Large intestine (tissue), 12 donors: ENCODE measurements at places on chromosomes 1 and 21. TPM values are rescaled to one million over a fixed set of nuclear protein-coding genes. Genes with fewer than 3 reads are reported as not detected.

The CFHR5 gene
- not detected for polyA plus RNA-seq

The IBA57 gene
- polyA plus RNA-seq: 9.2 TPM

GRCh38 chr1:54950369-54951163, 29.9 kb upstream of the TMEM61 start:
- DNase-seq: peak; percentile 80

DNA sequence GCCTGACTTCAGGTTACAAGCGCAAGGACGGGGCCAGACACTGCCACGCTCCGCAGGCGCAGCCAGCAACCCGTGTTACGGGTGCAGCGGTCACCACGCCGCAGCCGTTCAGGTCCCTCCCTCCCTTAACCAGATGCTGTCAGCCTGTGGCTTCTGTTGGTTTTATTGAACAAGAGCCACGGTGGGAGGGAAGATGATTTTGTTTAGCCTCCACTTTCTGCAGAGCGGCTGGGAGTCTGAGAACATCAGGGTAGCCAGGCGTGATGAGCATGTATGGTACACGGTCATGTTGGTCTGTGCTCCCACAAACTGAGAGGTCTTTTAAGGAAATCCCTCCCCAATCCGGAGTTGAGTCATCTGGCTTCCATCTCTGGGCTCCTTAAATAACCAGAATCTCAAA, 18.5 kb upstream of the ADARB1 start:
- no peak for DNase-seq

- peak; percentile 75 for DNase-seq
Measured at GRCh38 chr1:207020065-207020708, 12.4 kb downstream of the C1orf116 start.

DNA sequence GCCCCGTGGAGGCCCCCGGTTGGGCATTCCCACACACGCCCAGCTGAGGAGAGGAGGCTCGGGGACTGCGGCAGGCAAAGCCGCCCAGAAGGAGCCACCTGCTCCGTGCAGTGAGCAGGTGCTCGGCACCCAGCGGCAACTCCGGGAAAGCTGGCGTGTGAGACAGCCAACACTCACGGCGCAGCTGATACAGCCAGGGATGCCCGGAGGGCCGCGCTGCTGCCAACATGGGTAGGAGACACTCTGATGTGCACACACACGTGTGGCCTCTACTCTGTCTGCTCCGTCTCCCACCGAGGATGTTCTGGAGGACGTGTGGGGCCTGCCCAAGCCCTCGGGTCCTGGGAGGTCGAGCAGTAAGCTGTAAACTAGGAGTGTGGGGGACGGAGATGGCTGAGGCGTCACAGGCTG, 12.9 kb downstream of the MORN1 start:
- no peak for DNase-seq

DNA sequence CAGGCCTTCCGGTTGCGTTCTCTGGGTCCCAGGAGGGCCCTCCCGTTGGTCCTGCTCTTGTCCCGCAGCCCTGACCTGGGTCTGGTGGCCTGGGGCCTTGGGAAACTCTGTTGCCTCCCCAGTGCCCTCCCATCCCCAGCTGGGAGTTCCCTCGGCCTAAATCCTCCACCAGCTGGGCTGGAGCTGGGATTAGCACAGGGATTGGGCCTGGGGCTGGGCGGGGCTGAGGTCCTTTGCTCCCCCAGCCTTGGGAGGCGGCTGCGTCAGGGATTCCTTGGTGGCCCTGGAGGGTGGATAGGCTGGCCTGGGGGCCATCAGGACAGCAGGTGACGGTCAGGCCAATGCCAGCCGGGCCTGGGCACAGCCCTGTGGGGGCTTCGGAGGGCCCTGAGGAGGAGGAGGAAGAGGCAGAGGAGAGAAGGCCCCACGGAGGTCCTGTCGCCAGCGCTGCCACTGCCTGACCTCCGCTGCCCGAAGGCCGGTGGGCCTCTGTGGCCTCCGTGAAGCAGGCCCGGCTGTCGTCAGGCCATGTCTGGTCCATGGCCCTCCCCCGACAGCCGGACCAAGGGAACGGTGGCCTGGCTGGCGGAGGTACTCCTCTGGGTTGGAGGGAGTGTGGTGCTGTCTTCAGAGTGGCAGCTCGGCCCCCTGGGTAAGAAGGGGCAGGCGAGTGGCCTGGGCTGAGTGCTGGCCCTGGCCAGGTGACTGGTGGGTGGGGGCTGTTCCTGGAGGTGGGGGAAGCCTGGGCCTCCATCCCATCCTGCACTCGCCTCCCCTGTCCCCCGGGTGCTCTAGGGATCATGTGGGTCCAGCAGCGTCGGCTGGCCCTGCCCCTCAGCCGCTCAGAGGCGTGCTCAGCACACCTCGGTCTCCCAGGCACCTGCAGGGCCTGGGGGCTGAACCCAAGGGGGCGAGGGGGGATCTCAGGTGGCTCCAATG, at the start of gene PLCH2:
TSS of gene PLCH2 (plus strand) at position 229 of the 939 bp plus-strand sequence. CDS start at position 529, 300 bp downstream.
- DNase-seq: no peak

- DNase-seq: peak; percentile 38
Measured at GRCh38 chr1:119327450-119328155, 41.0 kb upstream of the HAO2 start.
